HuH-7 (cell line): ENCODE measurements at places on chromosomes 4 and X.

DNA sequence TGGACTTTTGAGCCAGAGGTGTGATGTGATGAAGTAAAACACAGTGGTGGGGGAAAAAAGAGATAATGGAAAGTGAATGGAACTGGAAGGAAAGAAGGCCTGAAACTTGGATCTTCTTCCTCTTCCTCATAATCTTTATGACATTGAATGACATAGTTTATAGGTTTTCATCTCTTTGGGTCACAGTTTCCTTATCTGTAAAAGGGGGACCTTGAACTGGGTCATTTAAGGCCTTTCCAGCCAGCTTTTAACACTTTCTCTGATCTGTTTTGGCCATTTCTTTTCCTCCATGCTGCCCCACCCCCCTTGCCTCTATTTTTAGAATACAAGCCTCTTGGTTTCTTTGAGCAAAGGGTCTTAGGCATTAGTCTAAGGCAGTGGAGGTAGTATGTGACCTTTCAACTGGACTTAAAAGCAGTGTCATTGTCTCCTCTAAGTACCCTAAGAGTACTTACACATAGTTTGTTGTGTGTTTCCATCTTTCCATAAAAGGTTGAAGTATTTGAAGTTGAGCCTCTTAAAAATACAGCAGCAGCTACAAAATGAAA, 7.8 kb downstream of the CPEB2 start:
- DNase-seq, result no peak

DNA sequence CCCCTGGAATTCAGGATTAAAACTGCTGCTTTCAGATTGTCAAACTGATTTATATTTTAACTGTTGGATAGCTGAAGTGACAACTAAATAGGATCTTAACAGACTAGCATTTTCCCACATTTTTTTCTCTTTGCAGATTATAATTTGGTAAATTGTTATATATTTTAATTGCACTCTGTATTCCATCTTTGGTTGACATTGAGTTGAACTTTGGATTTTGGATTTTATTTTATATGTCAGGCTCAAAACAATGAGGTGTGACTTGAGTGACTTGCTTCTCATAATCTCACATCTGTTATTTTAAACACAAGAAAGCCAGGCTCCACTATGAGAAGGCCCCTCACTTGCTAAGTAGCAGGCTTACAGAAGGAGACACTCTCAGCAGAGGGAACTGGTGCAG, 38.1 kb downstream of the NAA11 start:
- no peak for DNase-seq

DNA sequence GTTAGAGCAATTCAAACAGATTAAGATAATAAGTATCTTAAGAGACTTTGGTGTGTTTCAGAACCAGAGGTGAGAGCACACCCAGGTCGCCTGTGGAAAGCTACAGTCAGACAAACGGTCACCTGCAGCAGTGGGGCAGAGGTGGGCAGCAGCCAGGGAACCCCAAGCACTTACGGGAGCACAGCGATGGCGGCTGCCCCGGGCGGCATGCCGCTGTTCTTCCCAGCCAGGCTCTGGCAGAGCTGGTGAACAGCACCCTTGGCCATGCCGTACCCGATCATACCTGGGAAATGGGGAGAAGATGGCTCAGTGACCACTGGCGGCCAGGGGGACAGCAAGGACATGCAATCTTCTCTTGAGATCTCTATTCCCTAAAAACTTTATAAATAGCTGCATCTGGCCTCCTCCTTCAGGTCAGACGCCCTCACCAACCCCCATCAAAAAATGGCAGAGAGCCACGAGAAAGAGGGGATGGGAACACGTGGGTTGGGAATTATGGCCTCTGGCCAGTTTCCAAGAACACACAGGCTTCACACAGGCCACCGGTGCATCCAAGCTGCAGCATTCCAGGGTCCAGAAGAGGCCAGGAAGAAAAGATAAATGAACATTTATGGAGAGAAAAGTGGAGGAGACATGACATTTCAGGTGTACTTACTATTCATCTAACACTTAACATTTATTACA, 19.7 kb downstream of the QDPR start:
- no peak for DNase-seq

DNA sequence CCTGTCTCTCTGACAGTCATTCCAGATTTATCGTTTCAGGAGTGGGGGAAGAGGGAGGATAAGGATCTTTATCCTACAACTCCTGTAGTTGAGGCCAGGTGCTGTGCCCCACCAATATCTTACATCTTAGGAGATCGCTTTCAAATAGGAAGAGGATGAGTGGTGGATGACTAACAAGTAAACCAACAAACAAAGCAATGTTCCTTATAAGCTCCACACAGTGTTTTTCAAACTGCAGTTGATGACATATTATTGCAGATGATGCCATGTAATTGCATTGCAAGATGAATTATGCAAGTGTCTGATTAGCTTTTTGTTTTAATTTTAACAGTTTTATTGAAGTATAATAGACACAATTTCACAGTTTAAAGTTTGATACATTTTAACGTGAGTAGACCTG, 35.8 kb upstream of the TMEM164 start:
- DNase-seq, result no peak

DNA sequence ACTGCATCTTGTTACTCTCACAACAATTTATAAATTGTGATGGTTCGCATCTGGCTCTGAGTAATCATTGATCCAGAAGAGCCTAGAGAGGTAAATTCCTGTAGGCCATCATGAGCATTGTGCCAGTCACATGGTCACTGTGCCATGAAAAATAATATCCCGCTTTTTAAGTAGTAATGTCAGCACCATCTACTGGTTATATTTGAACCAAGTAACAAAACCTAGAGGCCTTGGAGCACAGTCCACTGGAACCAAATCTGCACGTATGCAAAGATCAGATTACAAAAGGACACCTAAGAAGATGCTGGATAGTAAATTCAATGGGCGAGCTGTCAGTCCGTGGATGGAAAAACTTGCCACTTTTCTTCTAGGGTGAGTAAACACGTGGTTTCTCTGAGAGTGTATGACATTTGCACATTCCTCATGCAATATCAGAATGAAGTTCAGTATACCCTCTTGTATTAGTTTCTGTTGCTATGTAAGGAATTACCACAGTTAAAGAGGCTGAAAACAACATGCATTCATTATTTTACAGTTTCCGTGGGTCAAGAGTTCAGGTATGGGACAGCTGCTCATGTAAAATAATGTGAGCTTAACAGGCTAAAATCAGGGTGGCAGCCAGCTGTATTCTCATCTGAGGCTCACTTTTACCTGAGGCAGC, 26.8 kb downstream of the FAM114A1 start:
- no peak for DNase-seq

GRCh38 chr4:165331359-165331758, 3.9 kb downstream of the MSMO1 start:
- no peak for DNase-seq

DNA sequence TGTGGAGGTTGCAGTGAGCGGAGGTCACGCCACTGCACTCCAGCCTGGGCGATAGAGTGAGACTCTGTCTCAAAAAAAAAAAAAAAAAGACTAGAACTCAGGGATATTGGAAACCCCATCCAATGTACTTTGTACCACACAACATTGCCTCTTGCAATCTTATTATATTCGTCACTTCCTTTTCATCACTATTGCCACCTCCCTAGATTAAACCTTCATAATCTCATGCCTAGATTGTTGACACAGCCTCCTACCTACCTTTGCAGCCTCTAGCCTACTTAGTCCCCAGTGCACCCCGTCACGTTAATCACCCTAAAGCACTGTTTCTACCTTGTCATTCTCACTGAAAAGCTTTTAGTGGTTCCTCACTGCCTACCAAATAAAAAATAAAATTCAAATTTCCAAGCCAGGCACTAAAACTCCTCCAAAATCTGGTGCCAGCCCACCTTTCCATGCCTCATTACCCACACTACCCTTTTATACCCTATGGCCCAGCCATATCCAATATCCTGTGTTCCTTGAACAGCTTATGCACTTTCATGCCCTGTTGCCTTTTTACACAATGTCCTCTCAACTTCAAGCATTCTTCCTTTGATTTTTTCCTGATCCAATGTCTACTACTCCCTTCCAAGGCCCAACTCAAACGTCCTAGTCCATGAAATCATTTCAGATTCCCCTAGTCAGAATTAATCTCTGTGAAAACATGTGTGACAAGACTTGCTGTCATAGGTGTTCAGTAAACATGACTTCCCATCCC, 23.6 kb upstream of the GJB1 start:
- DNase-seq, result no peak

DNA sequence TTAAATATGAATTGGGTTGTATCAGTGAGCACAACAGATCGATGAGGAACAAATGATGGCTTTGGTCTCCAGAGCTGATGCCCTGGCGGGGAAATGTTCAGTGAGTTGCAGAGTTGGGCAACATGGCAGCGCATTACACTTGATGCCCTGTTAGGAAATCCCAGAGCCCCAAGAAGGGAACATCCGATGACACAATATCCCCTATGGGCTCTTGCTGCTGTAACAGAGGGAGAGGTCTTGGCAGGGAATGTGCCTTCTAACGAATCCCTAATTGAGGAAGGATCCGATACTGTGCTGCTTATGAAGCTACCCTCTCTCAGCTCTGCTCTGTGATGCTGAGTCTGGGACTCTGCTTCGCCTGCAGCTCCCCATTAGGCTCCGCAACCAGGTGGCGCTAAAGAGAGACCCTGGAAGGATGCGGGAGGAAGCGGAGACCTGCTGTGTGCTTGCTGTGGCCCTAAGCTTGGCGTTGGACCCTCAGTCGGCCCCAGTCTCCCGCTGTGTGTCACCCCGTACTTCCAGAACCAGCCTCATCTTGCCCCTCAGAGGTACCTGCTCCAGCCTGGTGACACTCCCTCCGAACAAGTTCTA, 38.9 kb downstream of the PDHA1 start:
- peak; percentile 56 for DNase-seq

- DNase-seq, result no peak
Measured at GRCh38 chr4:15765910-15766697, 12.0 kb upstream of the CD38 start.

GRCh38 chr4:189285377-189285776, 655.3 kb upstream of the FRG1 start:
- DNase-seq, result no peak

GRCh38 chrX:17474892-17475291, 99.9 kb downstream of the NHS start:
- no peak for DNase-seq

- no peak for DNase-seq
Measured at GRCh38 chr4:141099326-141099725, 33.9 kb downstream of the RNF150 start.

- DNase-seq, result no peak
Measured at GRCh38 chr4:186404562-186405134, 138.7 kb downstream of the F11 start.

DNA sequence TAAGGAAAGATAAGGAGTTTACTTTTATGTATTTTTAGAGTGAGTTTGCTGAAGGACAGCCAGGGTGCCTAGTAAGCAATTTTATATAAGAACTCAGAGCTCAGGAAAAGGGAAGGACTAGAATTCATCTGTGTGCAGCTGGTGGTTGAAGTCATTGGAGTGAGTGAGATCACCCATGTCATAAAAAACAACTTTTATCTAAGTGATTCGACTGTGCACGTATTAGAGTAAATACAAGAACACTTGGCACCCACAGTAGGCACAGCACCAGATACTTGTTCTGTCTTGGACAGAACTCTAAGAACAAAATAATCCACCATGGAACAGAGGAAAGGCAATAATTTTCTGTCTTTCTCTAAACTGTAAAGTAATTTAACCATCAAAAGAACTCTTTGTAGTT, 31.6 kb downstream of the SYNPO2 start:
- DNase-seq, result no peak

GRCh38 chr4:23039818-23040217, 347.1 kb downstream of the GBA3 start:
- no peak for DNase-seq

DNA sequence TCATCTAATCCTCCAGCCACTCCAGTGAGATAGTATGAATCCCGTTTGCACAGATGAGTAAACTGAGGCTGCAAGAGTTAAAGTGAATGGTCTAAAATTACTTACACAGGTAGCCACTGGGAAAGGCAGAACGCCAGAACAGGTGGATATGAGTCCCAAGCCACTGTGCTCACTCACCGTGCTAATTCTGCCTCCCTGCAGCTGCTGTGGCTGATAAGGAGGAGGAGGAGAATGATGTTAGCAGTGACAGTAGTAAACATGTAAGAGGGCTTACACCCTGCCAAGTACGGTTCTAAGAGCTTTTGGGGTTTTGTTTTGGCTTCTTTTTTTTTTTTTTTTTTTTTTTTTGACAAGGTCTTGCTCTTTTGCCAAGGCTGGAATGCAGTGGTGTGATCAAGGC, 90.5 kb upstream of the PRPS2 start:
- no peak for DNase-seq

DNA sequence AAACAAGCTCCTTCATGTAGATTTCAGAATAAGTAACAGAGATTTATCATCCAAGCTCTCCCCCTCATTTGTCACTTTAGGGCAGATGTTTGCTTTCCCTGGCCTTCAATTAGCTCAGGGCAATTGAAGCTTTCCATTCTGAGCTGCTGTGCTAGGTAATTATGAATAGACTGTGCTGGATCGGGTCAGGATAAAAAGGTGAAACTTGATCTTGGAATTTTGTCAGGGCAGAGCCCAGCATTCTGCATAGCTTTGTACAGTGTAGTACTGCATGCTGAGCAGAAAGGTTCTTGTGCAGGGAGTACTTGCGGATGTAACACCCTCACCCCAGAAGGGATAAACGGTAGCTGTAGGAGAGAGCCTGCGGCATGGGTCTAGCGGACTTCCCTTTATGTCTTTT, 64.0 kb upstream of the CLDN34 start:
- no peak for DNase-seq

DNA sequence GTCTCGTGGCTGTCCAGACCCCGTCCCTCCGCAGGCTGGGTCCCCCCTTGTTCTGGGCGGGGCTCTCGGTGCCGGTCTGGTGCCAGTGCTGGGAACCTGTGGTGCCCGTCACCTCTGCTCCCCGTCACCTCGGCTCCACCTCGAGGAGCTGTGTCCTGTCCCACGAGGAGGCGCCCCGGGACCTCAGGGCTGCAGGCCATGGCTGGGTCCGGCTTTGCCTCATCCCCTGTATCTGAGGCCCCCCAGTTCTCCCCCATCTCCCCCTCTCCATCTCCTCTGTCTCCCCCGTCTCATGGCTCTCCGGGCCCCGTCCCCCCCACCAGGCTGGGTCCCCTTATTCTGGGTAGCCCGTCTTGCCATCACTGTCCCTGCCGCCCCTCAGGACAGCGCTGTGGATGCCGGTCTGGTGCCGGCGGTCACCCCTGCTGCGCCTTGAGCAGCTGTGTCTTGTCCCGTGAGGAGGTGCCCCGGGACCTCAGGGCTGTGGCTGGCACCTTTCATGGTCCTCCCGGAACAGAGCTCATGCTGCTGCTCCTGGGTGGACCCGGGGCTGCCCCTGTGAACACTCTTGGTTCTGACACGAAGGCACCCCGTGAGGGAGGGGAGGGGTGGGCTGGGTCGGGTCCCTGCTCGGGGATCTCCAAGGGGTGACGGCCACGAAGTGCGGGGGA, 13.4 kb upstream of the GTPBP6 start:
- DNase-seq, result no peak
